ENCODE measurements at places on chromosomes 16 and 17.

GRCh38 chr17:78728495-78728894 is 53.6 kb downstream of the CYTH1 start:
- DNase-seq, result no peak

DNA sequence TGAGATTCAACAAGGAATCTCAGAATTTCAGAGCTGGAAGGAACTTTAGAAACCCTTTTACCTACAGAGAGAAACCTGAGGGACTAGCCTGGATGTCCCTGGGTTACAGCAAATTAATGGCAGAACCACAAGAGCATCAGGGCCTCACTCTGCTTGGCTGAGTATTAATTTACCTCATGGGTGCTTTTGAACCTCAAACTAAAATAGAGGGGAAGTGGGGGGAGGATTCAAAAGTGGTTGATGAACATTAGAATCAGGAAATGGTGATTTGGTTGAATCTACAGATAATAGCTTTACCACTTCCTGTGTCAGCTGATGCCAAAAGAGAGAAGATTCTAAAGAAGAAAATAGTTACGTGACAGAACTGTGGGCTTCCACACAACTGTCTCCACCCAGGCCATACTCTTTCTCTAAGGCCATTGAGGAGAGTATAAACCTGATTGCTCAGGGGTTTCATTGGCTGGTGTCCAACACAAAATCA is 11.3 kb upstream of the SKAP1 start:
- DNase-seq, result peak; percentile 22

DNA sequence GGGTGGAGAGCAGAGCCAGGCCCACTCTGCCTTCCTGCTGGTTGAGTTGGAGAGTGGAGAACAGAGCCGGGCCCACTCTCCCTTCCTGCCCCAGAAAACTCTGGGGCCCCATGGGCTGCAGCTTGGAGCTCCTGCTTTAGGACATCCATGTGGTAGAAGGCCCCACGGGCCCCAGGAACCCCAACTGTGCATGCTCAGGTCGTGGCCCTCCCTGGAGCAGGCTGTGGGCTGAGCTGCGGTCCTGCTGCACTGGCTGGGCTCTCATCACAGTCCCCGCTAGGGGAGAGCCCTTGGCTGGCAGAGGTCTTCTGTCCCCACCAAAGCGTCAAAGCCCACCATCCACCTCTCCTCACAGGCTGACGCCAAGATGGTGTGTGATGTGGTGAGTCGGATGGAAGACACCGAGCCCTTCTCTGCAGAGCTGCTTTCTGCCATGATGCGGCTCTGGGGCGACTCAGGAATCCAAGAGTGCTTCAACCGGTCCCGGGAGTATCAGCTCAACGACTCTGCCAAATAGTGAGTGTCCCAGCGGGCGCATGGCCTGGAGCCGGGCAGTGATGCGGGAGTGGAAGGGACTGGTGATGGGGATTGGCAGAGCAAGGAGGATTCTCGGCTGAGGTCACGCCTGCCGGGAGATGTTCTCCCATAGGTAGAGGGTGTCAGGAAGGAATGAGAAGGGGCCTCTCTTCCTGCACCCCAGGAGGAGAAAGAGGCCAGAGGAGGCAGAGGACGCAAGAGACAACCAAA is 96.9 kb downstream of the AMFR start:
- no peak for DNase-seq

- DNase-seq, result no peak
Measured at GRCh38 chr17:73074566-73074965, 17.9 kb downstream of the SLC39A11 start.

GRCh38 chr16:30728899-30729672 is 19.1 kb upstream of the PHKG2 start:
- no peak for DNase-seq

DNA sequence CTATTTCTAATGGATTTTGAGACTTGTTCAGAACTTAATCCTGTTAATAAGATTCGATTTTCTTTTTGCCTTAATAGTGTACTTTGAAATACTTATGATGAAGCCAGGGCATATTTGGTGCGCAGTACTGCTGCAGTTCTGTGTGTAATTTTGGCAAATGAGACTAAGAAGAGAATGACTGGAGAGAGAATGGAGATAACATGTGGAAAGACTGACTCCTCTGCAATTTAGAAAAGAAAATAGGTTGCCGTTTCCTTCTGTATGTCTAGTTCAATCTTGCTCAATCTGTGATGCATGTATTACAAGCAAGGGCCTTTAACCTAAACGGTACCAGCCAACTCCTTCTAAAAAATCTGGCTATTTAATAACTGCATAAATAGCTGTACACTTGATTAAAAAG is 285.1 kb upstream of the CDH11 start:
- DNase-seq, result no peak

DNA sequence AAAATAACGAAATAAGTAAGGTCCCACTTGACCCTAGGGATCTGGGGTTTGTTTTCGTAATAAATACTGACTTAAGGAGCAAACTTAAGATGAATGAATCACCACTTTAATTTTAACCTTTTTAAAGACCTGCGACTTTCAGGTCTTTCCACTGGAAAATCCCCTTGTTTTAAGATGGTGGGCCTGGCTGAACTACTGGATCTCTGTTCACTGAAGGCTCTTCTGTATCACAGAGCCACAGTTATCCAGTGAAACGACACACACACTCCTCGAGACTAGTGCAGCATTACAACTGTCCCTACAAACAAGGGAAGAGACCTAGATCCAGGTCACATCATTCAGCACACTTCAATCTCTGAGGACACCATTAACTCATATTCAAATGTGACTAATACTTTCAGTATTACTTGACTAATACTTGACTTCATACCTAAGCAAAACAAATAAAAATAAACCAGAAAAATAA is 299.0 kb downstream of the CEP112 start:
- no peak for DNase-seq

DNA sequence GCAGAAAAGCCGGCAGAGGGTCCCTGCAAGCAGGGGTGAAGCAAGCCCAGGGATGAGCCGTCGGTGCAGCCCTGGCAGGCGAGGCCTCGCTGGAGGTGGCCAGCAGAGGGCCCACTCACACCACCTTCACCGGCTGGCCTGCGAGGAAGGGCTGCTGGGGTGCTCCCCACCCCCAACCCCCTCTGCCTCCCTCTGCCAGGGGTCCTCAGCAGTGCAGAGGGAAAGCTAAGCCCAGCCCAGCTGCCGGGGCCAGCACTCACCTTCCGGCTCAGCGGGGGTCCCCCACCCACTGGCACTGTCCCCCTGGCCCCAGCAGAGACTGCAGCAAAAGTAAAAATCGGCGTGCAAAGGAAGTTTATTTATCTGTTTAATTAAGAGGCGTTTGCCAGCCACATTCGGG is 113.4 kb downstream of the ENGASE start:
- DNase-seq, result no peak

GRCh38 chr16:26645614-26646013 is 421.1 kb upstream of the C16orf82 start:
- peak; percentile 37 for DNase-seq

GRCh38 chr17:81676906-81677305 is 6.7 kb downstream of the ARL16 start:
- no peak for DNase-seq

GRCh38 chr17:82449131-82449882 is 1.2 kb downstream of the CYBC1 start:
- DNase-seq, result peak; percentile 84

GRCh38 chr17:17680477-17681186 is 626 bp upstream of the RAI1 start:
- no peak for DNase-seq

GRCh38 chr17:78993241-78993956 is 13.7 kb upstream of the LGALS3BP start:
- DNase-seq, result peak; percentile 74

- DNase-seq, result peak; percentile 92
Measured at GRCh38 chr17:81094509-81095382, 59.8 kb downstream of the BAIAP2 start.

DNA sequence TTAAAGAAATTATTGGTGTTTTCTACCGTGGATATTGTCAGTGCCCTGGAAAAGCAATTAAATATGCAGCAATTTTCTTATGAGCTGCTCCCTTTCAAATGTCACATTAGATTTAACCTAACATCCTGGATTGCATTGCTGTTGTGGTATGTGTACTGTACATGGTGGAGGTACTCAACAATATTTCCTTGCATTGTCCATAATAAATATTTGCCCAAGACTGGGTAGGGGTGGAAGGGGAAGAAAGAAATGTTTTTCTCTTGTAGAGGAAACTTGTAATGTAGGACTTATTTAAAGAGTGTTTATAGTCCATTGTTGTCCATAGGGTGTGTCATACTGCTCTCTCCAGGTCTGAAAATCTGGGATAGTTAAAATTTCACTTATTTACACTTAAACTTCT is 346.2 kb upstream of the TBX2 start:
- no peak for DNase-seq

- no peak for DNase-seq
Measured at GRCh38 chr17:43482103-43483012, 1.4 kb upstream of the DHX8 start.

GRCh38 chr17:11852912-11853311 is 144.4 kb downstream of the ZNF18 start:
- DNase-seq, result no peak

DNA sequence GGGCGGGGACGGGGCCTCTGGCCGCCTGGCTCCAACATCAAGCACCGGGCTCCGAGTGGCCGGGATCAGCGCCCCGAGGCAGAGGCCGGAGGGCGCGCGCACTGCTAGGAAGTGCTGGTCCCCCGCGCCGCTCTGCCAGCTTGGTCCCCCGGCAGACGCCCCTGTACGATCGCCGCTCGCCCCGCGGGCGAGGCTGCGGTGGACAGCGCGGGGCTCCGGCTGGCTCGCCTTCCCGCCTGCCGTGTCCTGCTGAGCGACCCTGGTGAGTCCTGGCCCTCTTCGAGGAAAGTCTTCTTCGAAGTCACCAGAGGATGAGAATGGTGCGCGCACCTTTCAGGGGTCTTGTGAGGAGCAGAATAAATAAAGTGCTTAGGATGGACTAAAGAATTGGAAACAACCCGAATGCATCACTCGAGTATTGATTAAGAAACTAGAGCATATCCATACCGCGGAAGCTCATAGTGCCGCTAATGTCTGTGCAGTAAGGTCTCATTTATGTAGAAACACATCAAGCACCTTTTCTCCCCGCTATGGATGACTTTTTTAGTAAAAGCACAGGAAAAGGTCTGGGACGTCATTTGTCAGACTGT is 392 bp downstream of the ZNF213 start:
- DNase-seq, result no peak

- DNase-seq, result no peak
Measured at GRCh38 chr17:76582660-76583059, 3.0 kb downstream of the ST6GALNAC2 start.

- DNase-seq, result peak; percentile 81
Measured at GRCh38 chr17:68460715-68461114, 3.4 kb upstream of the WIPI1 start.

GRCh38 chr17:50165867-50166517 is at the start of gene SGCA:
Gene SGCA, plus strand, starts transcription at chr17:50166005. Its CDS starts 36 bp downstream, at chr17:50166041.
- DNase-seq, result no peak

DNA sequence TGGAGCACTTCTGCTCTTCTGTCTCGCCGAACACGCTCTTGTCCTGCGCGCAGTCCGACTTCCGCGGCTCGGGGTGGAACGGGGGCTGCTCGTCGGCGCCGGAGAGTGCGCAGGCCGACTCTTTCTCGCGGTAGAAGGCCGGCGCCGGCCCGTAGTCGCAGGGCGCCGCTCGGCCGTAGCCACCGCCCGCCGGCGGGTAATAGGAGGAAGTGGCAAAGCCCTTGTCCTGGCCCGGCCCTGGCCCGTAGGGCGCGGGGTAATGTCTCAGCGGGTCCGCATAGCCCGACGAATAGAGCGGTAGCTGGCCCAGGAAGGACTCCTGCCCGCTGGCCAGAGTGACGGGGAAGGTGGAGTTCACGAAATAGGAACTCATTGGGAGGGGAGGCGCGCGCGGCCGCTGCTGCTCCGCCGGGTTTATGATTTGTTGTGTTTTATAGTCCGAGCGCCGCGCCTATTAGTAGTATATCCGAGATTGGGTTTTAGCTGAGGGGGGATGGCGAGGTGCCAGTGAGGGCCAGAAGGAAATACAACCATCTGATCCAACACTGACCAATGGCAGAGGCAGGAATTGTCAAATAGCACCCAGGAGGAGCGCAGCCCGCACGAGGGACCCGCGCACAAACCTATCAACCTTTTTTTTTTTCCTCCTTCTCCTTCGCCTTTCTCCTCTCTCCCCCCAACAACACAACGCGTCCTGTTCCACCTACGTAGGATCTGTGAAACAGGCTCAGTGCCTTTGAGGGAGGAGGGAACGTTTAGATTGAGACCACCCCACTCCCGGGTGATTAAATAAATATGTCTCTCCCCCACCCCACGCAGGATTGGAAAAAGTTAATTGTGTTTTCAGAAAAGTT is 4.4 kb upstream of the HOXB5 start:
- DNase-seq, result peak; percentile 37

DNA sequence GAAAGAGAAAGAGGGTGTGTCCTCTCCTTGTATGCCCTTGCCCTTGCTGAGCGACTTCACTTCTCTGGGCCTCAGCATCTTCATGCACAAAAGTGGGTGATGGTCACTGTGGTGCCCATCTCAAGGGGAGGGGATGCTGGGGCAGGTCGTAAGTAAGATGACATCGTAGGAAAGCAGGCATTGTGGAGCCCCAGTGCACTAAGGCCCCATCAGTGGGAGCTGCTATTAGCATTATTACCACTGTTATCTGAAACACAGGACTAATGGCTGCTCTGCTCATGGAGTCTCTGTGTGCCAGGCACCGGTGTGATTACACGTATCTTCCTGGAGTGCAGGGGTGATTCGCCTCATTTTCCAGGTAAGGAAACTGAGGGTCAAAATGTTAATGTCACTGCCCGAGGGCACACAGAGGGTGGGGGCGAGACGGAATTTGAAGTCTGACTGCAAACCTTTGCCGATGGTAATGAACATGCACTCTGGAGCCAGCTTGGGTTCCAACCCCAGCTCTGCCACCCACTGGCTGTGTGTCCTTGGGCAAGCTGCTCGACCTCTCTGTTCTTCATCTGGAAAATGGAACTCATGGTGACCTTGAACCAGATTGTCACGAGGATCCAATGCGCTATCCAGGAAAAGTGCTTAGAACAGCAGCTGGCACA is 63.2 kb upstream of the GSE1 start:
- DNase-seq, result no peak

- no peak for DNase-seq
Measured at GRCh38 chr17:753418-753817, 1.4 kb upstream of the GEMIN4 start.

- DNase-seq, result no peak
Measured at GRCh38 chr16:79164388-79164995, 436.0 kb downstream of the MAF start.

GRCh38 chr16:4404247-4404966 is 12.0 kb downstream of the CORO7 start:
- peak; percentile 63 for DNase-seq

DNA sequence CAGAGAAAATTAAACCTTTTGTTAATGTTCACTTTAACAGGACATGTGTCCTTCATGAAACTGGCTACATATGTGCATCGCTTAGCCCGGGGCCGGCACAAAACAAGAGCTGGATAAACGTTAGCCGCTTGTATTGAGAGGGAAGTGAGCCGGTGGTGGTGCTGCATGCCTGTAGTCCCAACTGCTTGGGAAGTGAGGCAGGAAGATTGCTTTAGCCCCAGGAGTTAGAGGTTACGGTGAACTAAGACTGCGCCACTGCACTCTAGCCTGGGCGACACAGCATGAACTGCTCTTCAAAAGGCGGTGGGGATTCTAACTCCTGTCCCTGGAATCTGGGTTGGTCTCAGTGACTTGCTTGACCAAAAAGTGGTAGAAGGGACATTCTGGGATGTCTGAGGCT is 15.0 kb upstream of the SPHK1 start:
- no peak for DNase-seq

GRCh38 chr16:71867939-71868338 is 16.0 kb downstream of the ZNF821 start:
- DNase-seq, result no peak
